ENCODE measurements at places on chromosomes 11 and 22.

DNA sequence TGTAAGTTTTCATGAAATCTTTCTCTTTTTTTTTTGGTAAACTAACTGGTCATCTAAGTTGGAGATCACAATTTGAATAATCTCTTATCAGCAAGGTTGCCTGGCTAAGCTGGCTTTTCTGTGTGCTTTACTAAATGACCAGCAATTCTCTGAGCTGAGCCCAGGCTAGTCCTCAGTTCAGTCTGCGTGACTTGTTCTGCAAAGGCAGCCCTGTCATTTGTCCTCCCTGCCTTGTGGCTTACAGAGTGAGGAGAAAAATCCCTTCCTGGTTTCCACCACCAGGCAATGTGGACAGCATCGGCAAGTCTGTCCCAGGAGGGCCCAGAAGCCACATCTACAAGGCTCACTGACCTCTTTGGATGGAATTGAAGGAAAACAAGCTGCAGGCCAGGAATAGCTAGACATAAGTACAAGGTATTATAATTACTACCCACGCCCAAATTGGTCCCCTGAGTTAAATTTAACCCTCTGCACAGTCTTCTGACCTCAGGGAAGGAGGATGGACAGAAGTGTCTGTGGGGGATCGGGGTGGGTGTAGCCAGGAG lies 108.6 kb downstream of the SCN3B start:
- DNase-seq, result no peak

DNA sequence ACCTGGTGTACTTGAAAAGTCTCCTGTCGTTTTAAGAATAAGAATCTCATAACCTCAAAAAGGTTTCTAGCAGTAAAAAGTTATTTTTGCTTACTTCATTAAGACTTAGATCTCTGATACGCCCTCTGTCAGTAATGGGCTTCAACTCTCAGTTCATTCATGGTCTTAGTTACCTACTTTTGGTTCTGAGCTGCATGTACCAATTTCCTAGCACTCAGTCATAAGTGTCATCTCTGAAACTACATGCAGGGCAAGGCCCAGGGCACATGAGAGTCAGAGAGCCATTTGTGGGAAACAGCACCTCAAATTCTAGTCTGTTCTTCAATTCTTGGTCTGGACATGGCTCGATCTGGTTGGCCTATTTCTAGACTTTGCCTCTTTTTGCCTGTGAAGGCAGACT lies 838.4 kb downstream of the FAM181B start:
- no peak for DNase-seq

GRCh38 chr22:32528984-32529982 lies 54.7 kb downstream of the FBXO7 start:
- DNase-seq, result peak; percentile 50

DNA sequence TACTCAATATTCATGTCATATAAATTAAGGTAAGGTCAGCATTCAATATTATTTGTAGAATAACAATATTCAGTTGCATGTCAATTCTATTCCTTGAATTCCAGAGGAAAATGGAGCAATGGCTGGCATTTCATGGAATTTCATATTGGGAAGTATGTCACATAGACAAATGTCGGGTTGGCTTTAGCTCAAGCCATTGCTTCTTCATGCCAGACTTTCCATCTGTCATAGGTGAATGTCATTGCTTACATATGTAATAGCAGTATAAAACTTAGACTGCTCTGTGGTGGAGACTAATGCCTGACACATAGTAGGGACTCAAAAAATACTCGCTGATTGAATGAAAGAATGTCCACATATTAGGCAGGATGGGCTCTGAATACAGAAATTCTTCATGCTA lies 509.6 kb upstream of the CHORDC1 start:
- no peak for DNase-seq

GRCh38 chr11:1967641-1968225 lies 20.6 kb downstream of the MRPL23 start:
- no peak for DNase-seq

GRCh38 chr11:64673279-64673678 lies 49.7 kb downstream of the NRXN2 start:
- no peak for DNase-seq

GRCh38 chr22:39949964-39950737 lies 10.0 kb upstream of the TMA7B start:
- no peak for DNase-seq

GRCh38 chr22:47781427-47782111 lies 1019.1 kb downstream of the TBC1D22A start:
- no peak for DNase-seq

DNA sequence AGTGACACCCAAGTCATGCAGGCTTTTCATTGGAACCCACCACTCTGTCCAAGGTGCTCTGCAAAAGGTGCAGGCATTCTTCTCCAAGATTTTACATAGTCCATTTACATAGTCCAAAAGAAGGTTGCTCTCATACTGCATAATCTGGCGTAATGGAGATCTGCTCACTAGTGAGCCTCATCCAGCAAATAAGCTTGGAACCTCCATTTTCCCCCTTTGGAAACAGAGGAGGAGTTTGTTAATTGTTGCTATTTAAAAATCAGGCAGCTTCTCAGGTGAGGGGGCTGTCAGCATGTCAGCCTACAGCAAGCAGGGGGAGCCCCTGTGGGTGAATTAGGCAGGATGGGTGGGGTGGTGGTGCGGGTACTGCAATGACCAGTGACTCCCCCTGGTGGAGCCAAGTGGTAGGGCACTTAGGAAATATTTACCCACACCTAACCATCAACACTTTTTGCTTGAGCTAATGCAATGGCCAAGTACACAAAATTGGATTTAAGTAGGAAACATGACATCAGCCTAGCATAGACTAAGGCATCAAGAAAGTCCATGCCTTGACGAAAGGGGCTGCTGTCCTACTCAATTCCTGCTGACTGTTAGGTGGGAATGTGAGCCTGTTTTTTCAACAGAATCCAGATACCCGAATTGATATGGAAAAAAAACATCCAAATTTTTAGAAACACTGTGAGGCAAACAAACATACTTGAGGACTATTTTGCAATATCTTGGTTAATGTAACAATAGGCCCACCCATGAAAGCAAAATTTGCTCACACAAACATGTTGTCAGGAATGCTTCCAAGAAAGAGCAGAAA lies 64.5 kb downstream of the AMBRA1 start:
- peak; percentile 66 for DNase-seq

DNA sequence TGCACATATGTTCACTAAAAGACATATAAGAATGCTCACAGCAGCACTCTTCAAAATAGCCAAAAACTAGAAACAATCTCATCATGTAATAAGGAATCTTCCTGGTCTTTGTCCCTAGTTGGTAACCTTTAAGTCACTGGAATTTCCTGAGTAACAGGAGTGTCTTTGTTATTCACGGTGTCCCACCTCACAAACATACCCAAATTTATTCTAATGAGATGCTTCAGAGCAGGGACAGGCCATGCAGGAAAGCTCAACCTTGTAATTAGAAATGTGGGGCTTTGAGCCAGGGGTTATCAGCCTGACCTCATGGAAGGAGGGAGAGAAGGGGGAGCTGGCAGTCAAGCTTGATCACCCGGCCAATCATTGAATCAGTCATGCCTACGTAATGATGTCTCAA lies 40.3 kb upstream of the NFRKB start:
- no peak for DNase-seq

GRCh38 chr11:44940404-44940803 lies 10.3 kb downstream of the TP53I11 start:
- no peak for DNase-seq

- no peak for DNase-seq
Observed at GRCh38 chr11:87560352-87560751, 522.6 kb downstream of the TMEM135 start.

DNA sequence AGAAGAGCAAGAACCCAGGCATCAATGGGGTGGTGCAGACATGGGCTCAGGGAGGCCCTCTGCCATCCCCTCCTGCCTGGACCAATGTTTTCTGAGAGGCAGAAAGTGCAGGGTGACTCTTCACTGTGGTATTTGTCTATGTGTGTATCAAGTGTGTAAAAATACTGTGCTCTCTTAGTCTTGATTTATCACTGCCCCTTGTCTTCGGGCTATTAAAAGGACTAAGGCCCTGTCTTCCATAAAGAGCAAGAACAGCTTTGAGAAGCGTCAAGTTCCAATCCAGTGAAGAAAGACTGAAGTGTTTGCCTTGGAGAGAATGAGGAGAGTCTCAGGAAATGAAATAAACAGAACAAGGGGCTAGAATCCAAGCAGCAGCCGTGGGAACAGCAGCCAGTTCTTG lies 14.4 kb downstream of the PRSS23 start:
- DNase-seq, result no peak

DNA sequence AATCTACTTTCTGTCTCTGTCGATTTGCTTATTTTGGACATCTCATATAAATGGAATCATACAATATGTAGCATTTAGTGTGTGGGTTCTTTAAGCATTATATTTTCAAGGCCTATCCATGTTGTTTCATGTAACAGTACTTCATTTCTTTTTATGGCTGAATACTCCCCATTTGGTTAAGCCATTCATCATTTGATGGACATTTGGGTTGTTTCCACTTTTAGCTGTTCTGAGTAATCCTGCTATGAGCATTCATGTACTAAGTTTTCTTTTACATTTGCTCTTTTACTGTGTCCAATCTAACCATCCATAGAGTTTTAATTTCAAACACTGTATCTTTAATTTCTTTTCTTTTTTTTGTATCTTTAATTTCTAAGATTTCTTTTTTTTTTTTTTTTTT lies 55.6 kb upstream of the SPTBN2 start:
- DNase-seq, result no peak

GRCh38 chr11:66722745-66723651 lies 6.0 kb downstream of the SPTBN2 start:
- DNase-seq, result no peak

DNA sequence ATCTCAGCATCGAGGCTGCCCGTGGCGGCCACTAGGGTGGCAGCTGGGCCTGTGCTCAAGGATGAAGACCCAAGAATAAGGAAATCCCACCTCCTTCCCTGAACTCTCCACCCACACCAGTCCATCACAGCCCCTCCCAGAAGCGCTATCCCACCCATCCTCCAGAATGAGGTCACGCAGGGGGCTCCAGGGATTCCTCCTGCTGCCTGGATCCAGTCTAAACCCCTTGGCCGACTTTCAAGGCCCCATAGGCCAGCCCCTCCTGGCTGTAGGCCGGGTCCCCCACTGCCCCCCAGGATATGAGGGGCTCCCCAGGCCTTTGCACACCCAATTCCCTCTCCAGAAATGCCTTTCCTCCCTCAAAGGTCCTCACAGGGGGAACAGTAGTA lies 19.0 kb upstream of the SCGB1A1 start:
- DNase-seq, result no peak

GRCh38 chr11:12287374-12288211 lies 89.8 kb upstream of the PARVA start:
- DNase-seq, result no peak

DNA sequence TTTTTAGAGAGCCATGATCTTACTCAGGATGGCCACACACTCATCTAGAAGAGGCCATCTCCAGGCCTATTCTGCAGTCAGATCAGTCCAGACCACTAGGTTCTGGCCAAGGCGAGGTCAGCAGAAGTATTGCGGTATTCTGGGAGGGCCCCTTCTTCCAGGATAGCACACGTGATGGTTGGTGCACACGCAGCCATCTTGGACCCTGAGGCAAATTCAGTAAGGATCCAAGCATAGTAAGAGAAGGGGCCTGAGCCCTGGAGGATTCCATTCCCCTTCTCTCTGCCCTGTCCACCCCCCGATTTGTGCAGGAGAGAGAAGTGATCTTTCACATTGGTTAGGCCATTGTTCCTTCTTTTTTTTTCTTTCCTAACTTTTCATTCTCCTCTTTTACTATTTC lies 957.9 kb downstream of the BRD1 start:
- no peak for DNase-seq

DNA sequence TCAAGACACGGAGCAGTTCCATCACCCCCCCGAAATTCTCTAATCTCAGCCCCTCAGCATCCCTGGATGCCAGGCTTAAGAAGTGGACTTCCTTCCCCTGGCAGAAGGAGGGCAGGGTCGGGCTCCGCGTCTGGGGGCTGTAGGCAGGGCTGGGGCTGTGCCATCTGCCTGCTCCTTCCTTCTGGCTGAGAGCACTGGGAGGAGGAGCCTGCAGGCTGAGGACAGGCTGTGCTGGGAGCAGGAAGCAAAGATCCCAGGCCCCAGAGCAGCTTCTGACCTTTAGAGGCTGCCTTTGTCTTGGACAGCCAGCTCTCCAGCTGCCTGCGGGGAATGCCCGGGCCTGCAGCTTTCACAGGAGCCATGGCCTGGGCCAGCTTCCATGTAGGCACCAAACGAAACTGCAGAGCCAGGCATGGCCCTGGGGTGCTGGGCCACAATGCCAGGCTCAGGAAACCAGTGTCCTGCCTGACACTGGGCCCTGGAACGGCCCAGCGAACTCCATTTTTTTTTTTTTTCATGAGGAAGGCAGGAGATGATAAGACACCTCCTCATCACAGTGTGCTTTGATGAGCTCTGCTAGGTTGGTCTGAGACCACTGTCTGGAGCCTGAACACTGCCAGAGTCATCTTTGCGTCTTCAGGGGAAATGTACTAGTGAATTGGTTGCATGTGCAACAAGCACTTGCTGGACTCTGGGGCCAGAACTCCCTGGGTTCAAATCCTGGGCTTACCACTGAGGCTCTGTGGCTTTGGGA lies 67.9 kb downstream of the MCM5 start:
- no peak for DNase-seq

GRCh38 chr11:120241277-120241676 lies 1.3 kb downstream of the POU2F3 start:
- DNase-seq, result no peak

DNA sequence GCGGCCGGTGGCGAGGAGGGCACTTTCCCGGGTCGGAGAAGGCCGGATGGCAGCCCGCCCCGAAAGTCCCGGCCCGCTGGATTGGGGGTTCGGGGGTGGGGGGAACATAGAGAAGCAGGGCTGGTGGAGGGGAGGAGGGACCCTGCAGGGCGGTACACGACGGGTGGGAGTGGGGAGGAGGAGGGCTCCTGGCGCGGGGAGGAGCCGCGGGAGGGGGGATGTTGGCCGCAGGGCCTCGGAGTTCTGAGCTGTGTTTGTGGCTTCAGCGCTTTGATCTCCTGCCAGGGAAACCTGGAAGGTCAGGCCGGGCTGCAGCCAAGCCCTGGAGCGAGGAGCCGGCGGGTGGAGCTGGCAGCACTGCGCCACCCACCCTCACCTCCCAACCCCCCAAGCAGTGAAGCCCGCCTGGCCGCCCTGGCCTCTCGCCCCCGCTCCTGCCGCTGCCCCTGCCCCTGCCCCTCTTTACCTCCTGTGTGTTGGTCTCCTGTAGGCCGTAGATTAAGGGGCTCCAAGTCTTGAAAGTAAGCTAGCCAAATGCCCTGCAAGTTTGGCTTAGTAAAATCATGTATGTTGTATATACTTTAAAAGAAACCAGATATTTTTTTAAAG lies 30.9 kb downstream of the C22orf31 start:
- DNase-seq, result no peak

DNA sequence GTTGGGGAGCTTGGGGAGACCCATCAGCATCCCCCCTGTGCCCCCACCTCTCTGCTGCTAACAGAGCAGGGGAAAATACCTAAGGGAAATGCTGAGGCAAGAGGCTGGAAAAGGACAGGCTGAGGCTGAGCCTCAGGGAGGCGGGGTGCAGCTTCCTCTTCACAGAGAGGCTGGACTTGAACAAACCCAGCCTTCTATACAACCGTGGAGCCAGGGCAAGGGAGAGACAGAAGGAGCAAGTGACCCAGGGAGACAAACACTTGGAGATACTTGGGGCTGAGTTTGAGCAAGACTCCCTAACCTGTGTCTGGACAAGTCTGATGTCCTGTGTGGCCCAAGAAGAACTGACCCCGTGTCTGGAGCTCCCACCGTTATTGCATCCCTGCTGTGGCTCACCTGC lies at the start of gene SLCO2B1:
TSS of gene SLCO2B1 (plus strand) at position 229 of the 400 bp plus-strand sequence. CDS start 275 bp downstream, outside the sequence.
- DNase-seq, result no peak

GRCh38 chr11:113113801-113114704 lies 152.8 kb downstream of the NCAM1 start:
- DNase-seq, result no peak

Measured in stimulated activated CD4-positive, alpha-beta T cell treated with anti-CD3 and anti-CD28 coated beads, Interleukin-4, amount 100 ng/mL, for 4 hours (primary cell).